Adrenal gland (tissue), 19 donors: ENCODE measurements at places on chromosomes 11 and 22. TPM values are rescaled to one million over a fixed set of nuclear protein-coding genes. Genes with fewer than 3 reads are reported as not detected.

C22orf23 gene
- polyA plus RNA-seq = 0.47 TPM

CCDC116 gene
- polyA plus RNA-seq = 1.9 TPM

EXPH5 gene
- polyA plus RNA-seq = 0.16 TPM

CCDC87 gene
- polyA plus RNA-seq = 0.13 TPM

TYR gene
- not detected for polyA plus RNA-seq

TEF gene
- polyA plus RNA-seq = 17.5 TPM

ZW10 gene
- 24.3 TPM for polyA plus RNA-seq

KRTAP5-10 gene
- polyA plus RNA-seq = not detected

P4HA3 gene
- 2.9 TPM for polyA plus RNA-seq

PHOX2A gene
- 7.1 TPM for polyA plus RNA-seq

SMC1B gene
- polyA plus RNA-seq = not detected

NXPE4 gene
- not detected for polyA plus RNA-seq

FXYD2 gene
- polyA plus RNA-seq = 11.3 TPM

SCGB1C1 gene
- polyA plus RNA-seq = not detected

OR52H1 gene
- not detected for polyA plus RNA-seq

TRIM49 gene
- polyA plus RNA-seq = not detected

CPSF7 gene
- polyA plus RNA-seq = 93.5 TPM

SLC17A6 gene
- polyA plus RNA-seq = not detected

CD3G gene
- polyA plus RNA-seq = 0.03 TPM

OR5D18 gene
- not detected for polyA plus RNA-seq

ARSA gene
- 103 TPM for polyA plus RNA-seq

WEE1 gene
- polyA plus RNA-seq = 10.3 TPM

SLC35E4 gene
- 2.0 TPM for polyA plus RNA-seq
